ENCODE measurements at places on chromosomes 6 and 20. TPM values are rescaled to one million over a fixed set of nuclear protein-coding genes. Genes with fewer than 3 reads are reported as not detected.

NKX2-4 gene
- not detected for total RNA-seq

LBP gene
- total RNA-seq = 0.35 TPM

OGFRL1 gene
- total RNA-seq = 96.0 TPM

C20orf202 gene
- total RNA-seq = not detected

TCF15 gene
- total RNA-seq = not detected

OR2B6 gene
- not detected for total RNA-seq
